ENCODE measurements at places on chromosomes 4 and X. TPM values are rescaled to one million over a fixed set of nuclear protein-coding genes. Genes with fewer than 3 reads are reported as not detected.

The HTN1 gene
- not detected for total RNA-seq

The RBM10 gene
- 28.3 TPM for total RNA-seq

The SH3TC1 gene
- 8.8 TPM for total RNA-seq

The HELT gene
- total RNA-seq, result not detected

The QRFPR gene
- not detected for total RNA-seq

The AKAP14 gene
- not detected for total RNA-seq

The ADH1B gene
- not detected for total RNA-seq

The FGFBP2 gene
- total RNA-seq, result not detected

The ATP1B4 gene
- not detected for total RNA-seq

The SSX2 gene
- not detected for total RNA-seq

The SLC9B1 gene
- not detected for total RNA-seq

The SCRG1 gene
- not detected for total RNA-seq

The RBM47 gene
- 21.3 TPM for total RNA-seq

The PSAPL1 gene
- total RNA-seq, result 0.13 TPM

The LEF1 gene
- total RNA-seq, result not detected

The HSFX4 gene
- total RNA-seq, result not detected

The ANOS1 gene
- 0.08 TPM for total RNA-seq

The C4orf33 gene
- 3.6 TPM for total RNA-seq

The SPANXN3 gene
- total RNA-seq, result not detected

The UGT2A1 gene
- not detected for total RNA-seq

The GPR173 gene
- total RNA-seq, result not detected

The ELMOD2 gene
- total RNA-seq, result 10.5 TPM

The EXOC1L gene
- not detected for total RNA-seq

The PNMA5 gene
- not detected for total RNA-seq

The NAP1L3 gene
- total RNA-seq, result 0.62 TPM

The SPINK2 gene
- not detected for total RNA-seq

The DCAF12L2 gene
- 0.15 TPM for total RNA-seq

The PROM1 gene
- 0.34 TPM for total RNA-seq

The PLAC1 gene
- 0.82 TPM for total RNA-seq

The SPANXN4 gene
- total RNA-seq, result not detected

The SPATA4 gene
- total RNA-seq, result not detected

The TCEAL7 gene
- not detected for total RNA-seq

The PDE6B gene
- total RNA-seq, result not detected

Measured in A549 treated with RU486 at 1 μM for 4 hours (cell line).